SHP77 (cell line): ENCODE measurements at places on chromosomes 4 and X.
A peak's percentile ranks its signal among the peaks of the same experiment; 100 is the strongest.

- no peak for DNase-seq
Measured at GRCh38 chrX:68273887-68274286, 159.4 kb downstream of the OPHN1 start.

- no peak for DNase-seq
Measured at GRCh38 chrX:48580662-48581061, 6.4 kb downstream of the RBM3 start.

GRCh38 chr4:168868044-168868781 is 141.8 kb downstream of the CBR4 start:
- DNase-seq, result no peak

DNA sequence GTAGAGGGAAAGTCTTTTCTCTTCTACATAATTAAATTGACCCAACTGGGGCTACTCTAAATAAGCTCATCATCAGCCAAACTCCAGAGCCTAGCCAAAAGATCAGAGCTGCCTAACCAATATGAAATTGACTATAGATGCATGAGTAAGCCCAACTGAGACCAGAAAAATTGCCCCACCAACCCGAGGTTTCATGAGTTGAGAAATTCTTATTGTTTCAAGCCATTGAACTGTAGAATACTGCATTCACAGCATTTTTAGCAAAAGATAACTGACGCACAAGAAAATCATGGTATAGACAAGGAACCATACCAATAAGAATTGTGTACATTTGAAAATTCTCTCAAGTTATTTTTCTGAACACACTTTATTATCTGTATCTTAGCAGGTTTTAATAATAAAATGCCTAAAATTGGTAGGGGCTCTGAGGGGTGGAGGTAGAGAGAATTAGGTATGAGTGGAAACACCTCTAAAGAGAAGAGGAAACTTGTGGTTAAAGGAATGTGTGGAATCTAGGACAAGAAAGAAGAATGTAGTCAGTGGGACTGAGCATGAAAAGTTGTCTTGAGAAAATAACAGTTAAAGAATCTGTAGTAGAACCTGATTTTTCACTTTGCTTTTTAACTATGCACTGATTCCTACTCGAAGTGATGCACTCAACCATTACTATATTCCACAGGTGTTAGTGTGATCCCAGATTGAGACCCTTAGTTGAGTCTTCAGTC is 200.9 kb upstream of the PPP1R2C start:
- DNase-seq, result no peak

DNA sequence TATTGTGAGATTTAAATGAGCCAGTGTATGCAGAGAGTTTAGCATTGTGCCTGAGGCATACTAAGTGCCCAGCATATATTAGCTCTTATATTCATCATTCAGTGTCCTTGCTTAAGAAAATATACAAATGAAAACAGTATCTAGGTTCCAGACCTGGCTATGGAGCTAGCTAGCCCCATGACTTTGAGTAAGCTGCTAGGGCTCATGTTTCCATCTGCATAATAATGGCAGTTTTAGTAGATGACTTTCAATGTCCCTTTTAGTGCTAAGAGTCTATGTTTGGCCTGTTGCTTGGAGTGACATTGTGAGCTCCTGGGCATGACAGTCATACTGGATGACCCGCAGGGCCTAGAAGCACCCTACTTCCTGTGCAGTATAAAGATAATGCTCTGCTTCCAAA is 435.3 kb downstream of the ZIC3 start:
- DNase-seq, result no peak

GRCh38 chr4:119858176-119858575 is 208.5 kb downstream of the MAD2L1 start:
- no peak for DNase-seq

GRCh38 chr4:30945586-30945985 is 225.4 kb downstream of the PCDH7 start:
- DNase-seq, result no peak

- DNase-seq, result no peak
Measured at GRCh38 chr4:90546114-90546513, 418.9 kb downstream of the CCSER1 start.

DNA sequence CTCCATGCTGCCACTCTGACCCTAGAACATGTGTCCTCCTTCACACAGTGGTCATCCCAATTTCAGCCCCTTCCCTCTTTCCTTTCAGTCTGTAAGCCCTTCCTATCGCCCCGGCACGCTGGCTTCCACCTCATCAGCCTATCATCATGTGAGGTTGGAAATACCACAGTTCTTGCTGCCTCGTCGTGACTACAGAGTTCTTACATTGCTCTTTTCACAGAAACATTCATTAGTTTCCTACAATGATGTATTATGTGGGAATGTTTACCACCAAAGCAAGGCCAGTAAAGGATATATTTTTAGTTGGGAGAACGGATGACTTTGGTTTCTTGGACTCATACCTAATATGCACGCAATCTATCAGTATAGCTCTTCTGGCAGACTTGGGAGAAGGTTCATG is 169.5 kb upstream of the BOD1L1 start:
- no peak for DNase-seq

GRCh38 chrX:39753293-39753996 is 344.3 kb downstream of the BCOR start:
- peak; percentile 20 for DNase-seq

DNA sequence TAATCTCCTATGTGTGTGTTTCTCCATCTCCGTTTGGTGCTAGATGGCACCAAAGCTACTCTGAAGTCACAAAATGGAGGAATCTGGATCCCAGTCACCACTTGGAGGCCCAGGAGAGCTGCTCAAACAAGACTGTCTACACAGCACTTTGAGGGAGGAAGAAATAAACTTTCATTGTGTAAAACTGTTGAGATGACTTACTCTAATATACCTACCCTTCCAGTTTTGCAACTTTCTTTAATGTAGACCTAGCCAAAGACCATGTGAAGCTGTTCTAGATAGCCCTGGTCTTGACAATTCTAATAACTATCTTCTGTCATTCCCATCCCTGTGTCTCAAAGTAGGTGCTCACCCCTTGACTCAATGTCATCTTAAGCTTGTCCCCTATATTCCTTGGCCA is 52.8 kb upstream of the TAB3 start:
- no peak for DNase-seq

GRCh38 chrX:13220916-13221315 is 98.9 kb downstream of the ATXN3L start:
- no peak for DNase-seq

GRCh38 chr4:48037117-48037462 is 20.5 kb downstream of the NIPAL1 start:
- DNase-seq, result no peak

DNA sequence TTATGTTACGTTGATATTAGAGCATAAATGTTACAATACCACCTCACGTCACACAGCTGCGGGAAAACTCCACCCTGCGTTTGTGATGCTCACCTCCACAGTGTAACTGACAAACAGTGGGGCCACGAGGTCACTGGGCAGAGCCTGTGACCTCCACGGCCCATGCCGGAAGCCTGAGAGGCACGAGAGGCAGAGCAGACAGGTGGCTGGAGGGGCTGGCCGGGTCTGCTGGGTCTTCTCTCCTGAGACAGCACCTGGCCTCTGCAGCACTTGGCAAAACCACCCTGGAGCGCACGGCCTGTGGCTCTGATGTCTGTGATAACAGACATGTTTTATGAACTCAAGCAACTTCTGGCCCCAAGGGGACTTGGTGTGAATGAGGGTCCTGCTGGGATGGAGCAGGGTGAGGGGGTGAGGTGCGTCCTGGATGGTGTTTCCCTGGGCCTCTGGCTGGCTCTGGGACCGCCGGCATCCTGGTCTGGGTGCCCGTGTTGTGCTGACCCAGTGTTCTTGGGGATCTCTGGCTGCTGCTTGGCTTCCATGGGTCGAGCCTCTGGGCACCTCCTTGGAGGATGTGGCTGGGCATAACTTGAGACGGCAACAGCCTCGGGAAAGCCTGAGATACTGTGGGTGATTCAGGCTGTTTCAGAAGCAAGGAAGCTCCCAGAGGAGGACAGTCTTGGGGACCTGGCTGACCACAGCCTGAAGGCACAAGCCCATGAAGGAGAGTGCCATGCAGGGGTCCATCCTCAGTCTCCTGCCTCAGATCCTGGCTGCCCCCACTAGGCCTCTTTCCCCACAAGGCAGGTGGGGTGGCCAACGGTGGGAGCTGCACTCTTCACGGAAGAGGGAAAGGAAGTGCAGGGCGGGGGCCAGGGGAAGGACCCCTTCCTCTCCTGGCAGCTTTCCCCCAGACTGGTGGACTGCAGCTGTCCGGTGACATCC is 19.7 kb downstream of the RNF212 start:
- peak; percentile 36 for DNase-seq

DNA sequence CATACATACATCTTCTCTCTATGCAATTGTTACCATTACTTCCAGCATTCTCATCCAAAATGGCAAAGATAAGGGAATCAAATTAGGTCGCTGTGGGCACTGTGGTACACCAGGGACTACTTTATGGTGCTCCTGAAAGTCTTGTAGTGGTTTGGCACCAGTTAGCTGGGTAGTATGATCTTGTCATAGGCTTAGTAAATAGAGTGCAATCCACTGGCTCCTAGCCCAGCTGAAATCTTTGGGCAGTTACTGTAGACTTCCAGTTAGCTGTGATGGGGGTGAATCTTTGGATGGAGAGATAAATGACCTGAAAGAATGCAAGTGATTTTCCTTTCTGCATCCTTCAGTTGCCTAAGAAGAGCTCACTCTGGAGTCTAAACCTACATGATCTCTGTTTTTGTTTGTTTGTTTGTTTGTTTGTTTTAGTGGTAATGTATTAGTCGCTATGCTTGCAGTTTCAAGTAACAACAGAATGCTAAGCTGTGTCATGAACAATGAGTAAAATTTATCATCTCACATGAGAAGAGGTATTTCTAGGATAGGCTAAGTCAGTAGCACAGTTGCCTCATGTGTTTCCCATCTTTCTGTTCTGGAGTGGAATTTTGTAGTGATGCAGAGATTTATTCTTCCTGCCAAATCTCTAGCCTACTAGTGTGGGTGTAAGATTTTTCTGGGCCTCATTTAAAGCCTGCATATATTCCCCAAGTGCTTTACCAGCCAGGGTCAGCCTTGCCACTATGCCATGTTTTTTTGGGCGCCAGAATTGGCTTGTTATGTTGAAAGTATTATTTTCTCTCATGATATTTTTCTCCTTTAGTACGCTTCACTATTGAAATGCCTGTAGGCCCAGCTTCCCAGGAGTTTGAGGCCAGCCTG is 24.2 kb downstream of the HERC3 start:
- DNase-seq, result no peak

- DNase-seq, result no peak
Measured at GRCh38 chrX:143635915-143636314, at the start of gene SLITRK4. SLITRK4 (minus strand) TSS chrX:143636101; CDS start chrX:143631108, 4,993 bp downstream.

GRCh38 chr4:7799736-7800135 is 139.9 kb downstream of the AFAP1 start:
- no peak for DNase-seq

DNA sequence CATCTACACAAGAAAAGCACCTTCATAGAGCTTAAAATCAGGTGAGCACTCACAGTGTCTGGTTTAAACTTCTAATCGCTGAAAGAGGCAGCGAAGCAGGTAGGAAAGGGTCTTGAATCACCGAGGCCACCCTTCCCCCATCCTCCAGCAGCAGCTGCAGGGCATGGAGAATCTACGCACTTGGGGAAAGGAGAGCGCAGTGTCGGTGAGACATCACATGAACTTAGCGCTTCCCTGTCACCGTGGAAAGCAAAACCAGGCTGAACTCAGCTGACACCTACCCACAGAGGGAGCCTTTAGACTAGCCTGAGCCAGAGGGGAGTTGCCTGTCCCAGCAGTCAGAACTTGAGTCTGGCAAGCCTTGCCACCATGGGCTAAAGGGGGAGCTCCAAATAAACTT is 197.2 kb upstream of the ZFP42 start:
- no peak for DNase-seq

DNA sequence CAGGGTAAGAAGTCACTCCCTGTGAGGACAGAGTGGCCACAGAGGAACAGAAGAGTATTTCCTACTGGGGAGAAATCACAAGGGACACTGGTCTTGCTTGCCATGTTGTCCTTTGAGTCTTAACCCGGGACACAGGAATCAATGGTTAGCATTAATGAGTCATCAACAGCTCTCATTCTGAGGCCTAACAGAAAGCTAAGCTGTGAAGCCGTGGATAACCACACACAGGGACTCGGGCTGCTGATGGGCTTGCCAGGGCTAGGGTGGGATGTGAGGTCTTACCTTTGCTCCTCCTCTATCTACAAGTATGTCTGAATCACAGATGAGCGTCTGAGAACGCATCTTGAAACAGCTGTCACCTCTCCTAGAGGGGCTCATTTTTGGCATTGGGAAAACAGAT is 22.2 kb downstream of the HELT start:
- DNase-seq, result no peak

- DNase-seq, result no peak
Measured at GRCh38 chr4:46909078-46909477, at the start of gene COX7B2. COX7B2 (minus strand) TSS chr4:46909245; CDS start chr4:46735192, 174,053 bp downstream.

- no peak for DNase-seq
Measured at GRCh38 chr4:122117743-122118142, 34.4 kb upstream of the BLTP1 start.

GRCh38 chr4:141192564-141192963 is 28.1 kb upstream of the ZNF330 start:
- DNase-seq, result no peak

DNA sequence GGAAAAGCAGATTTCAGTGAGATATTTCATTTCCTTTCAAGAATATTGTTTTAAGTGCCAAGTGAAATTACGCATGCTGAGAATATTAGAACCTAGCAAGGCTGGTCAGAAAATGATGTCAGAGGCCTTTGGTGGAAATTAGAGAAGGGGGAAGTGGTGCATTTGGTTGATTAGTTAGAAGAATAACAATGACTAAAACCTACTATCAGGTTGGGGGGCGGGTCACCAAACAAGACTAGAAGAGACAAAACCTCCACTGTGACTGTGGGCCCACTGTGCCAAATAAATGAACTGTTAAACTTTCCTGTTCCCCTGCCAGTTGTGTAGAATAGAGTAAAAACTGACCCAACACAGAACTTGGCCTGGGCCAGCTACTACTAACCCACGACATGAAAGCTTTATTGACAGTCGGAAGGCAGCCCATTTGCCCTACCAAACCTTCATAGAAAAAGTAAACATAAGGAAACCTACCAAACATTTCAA is 2.9 kb downstream of the RAPGEF2 start:
- no peak for DNase-seq

DNA sequence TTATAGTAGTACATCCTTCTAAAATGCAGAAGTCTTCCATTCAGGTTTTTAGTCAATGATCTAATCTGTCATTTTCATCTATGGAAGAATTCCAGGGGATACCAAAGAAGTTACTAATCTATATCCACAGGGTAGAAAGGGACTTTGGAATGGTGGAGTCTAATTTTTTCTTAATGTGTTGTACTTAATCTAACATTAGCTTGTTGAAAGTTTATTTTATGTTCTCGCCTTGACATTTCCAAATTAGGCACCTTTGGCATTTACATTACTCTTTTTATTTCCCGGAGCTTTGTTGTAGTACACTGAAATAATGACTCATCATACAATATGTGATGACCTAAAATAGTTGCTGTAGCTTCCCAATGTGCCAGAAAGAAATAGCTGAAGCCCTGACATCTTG is 91.5 kb downstream of the HTR2C start:
- DNase-seq, result no peak

GRCh38 chr4:77827343-77827742 is 8.2 kb upstream of the CNOT6L start:
- DNase-seq, result no peak

DNA sequence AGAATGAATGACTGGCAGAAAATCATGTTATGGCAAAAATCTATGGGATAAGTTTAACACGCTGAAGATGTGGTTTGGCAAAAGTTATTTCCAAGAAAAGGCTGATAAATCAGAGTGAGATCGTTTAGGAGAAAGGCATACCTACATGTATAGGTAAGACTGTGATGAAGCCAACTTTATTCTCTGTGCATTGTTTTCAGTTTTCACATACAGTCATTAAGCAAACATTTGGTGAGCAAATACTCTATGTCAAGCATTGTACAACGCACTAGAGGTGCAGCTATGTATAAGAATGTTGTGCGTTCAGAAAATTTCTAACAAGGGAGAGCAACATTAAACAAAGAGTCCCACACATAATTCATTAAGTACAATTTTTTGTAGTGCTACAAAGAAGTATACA is 121.7 kb downstream of the TEX13A start:
- DNase-seq, result no peak
